Pulmonary artery endothelial cell (primary cell): ENCODE measurements at places on chromosomes 5 and 9.

DNA sequence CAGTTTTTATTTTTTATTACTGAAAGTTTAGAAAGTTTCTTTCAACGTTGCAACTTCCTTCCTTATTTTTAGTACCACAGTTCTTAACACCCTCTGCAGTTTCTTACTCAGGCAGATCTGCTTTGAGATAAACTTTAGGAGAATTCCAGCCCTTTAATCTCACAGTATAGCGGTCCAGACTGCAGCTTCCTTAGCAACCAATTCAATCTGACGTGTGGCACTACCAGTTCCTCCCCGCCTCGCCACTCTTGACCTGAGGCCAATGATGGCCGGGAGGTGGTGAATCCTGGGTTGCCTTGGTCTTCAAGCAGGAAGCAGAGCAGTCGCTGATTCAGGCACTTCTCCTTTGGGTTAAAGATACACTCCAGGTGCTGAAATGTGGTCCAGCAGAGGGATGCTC, 334.3 kb upstream of the TRPC7 start:
- DNase-seq, result no peak

- DNase-seq, result no peak
These were observed 6.8 kb upstream of the CEL start for GRCh38 chr9:133054966-133055365.

GRCh38 chr5:65800775-65801174, 78.8 kb downstream of the NLN start:
- no peak for DNase-seq

DNA sequence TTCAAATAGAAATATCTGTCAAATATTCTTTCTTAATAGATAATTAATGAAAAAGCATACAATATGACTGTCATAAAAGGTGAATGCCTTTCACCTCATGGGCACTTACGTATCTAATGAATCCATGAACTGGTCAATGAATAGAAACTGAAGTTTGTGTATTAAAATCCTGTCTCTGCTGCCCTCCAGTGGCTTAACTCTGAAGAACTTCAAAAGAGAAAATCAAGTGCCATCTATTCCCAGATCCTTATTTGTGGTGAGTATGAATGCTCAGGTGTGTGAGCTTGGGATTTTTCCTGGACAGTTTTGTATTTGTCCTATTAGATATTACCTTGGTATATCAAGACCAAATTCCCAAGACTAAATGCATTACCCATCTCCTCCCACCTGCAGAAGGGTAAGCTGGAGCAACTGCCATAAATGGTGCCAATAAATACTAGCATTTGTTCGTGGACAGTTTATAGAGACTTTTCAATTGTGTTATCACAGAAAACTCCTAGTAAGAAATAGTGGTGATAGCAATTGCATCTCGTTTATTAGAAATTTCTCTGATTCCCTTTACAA, 44.0 kb upstream of the SVEP1 start:
- DNase-seq, result no peak

- DNase-seq, result no peak
These were observed 122.4 kb downstream of the TLE4 start for GRCh38 chr9:79694208-79694607.

DNA sequence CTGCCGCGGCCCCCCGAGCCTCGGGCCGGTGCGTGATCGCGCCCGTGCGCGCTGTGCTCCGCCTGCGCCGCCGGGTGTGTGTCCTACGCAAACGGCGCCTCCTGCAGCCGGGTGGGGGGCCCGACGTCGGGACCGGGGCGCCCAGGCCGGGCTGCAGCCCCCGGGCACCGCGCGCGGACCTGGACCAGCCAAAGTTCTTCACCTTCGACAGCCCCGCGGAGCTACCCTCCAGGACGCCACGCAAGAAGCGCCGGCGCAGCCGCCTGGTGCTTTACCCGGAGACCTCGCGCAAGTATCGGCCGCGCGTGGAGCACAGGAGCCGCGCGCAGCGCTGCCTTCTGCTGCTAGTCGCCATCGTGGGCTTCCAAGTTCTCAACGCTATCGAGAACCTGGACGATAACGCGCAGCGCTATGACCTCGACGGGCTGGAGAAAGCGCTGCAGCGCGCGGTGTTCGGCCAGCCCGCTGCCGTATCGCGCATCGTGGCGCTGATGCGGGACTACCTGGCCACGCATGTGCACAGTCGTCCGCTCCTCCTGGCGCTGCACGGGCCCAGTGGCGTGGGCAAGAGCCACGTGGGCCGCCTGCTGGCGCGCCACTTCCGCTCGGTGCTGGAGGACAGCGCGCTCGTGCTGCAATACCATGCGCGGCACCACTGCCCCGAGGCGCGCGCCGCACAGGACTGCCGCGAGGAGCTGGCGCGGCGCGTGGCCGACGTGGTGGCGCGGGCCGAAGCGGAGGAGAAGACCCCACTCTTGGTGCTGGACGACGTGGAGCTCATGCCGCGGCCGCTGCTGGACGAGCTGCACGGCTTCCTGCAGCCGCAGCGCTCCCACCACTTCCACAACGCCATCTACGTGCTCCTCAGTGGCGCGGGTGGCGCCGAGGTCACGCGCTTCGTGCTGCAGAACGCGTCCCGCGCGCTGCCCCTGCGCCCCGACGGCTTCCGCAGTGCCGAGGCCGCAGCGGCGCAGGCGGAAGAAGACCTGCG, 1.5 kb downstream of the TOR4A start:
- DNase-seq, result no peak

GRCh38 chr5:64207978-64208377, 42.3 kb downstream of the RNF180 start:
- DNase-seq, result no peak

DNA sequence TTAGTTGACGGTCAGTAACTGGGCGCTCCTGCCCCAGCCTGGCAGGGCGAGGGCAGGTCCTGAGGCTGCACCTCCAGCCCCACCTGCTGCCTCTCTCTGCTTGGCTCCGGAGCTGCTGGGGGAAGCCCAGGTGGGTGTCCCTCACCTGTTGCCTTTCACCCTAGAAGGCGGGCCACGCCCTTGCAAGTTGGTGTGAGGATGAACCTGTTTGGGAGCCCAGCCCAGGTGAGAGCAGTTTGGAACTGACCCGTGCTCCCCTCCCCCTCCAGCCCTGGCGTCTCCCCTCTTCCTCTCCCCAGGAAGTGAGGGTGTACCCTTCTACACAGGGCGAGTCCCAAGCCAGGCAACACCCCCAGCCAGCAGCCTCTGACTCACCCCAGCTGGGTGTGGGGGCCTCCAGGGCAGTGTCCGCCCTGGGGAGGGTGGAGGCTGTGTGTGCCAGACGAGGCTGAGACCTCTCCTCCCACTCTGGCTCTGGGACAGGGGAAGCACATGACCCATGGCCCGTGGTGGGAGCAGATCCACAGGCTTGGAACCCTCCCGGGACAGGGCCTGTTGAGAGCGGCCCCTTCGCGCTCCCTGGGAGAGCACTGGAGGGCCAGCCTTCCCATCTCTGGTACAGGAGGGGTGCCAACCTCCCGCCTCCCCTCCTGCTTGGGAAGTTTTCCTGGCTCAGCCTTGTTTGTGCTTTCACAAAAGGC, 10.4 kb downstream of the LRRC8A start:
- DNase-seq, result peak; percentile 56
